ENCODE measurements at places on chromosomes 3 and 15. TPM values are rescaled to one million over a fixed set of nuclear protein-coding genes. Genes with fewer than 3 reads are reported as not detected.

Gene SYNPR
- total RNA-seq, result not detected

Gene TTLL13
- 0.34 TPM for total RNA-seq

Gene PML
- total RNA-seq, result 83.8 TPM

Gene GALNT15
- total RNA-seq, result not detected

Gene IL17RE
- total RNA-seq, result 0.45 TPM

Gene CYP19A1
- not detected for total RNA-seq

Gene CLDN18
- not detected for total RNA-seq

Gene PCYT1A
- 71.6 TPM for total RNA-seq

Gene GASK1A
- total RNA-seq, result not detected

Gene ACOX2
- not detected for total RNA-seq

Gene DGKG
- total RNA-seq, result 0.10 TPM

Gene FBLN2
- total RNA-seq, result 0.17 TPM

Gene CHST14
- total RNA-seq, result 13.7 TPM

Gene GREM1
- not detected for total RNA-seq

Gene FILIP1L
- total RNA-seq, result 0.34 TPM

Gene PLSCR5
- total RNA-seq, result not detected

Gene KBTBD13
- total RNA-seq, result not detected

Gene MAPK6
- total RNA-seq, result 19.8 TPM

Gene DIS3L
- total RNA-seq, result 31.6 TPM

Gene LTK
- 0.17 TPM for total RNA-seq

Gene LIPC
- total RNA-seq, result 0.78 TPM

Gene CCR1
- 2.0 TPM for total RNA-seq

Gene SKOR1
- total RNA-seq, result 0.30 TPM

Gene SERPINI1
- 1.7 TPM for total RNA-seq

Data from activated naive CD4-positive, alpha-beta T cell treated with anti-CD3 and anti-CD28 coated beads, Interleukin-2, amount 10 ng/mL, durations not matched to agents 5 hours and 36 hours (primary cell).